ENCODE measurements at places on chromosomes 1 and 21.

- DNase-seq: no peak
These were observed 122.2 kb upstream of the RAB4A start for GRCh38 chr1:229148743-229149142.

DNA sequence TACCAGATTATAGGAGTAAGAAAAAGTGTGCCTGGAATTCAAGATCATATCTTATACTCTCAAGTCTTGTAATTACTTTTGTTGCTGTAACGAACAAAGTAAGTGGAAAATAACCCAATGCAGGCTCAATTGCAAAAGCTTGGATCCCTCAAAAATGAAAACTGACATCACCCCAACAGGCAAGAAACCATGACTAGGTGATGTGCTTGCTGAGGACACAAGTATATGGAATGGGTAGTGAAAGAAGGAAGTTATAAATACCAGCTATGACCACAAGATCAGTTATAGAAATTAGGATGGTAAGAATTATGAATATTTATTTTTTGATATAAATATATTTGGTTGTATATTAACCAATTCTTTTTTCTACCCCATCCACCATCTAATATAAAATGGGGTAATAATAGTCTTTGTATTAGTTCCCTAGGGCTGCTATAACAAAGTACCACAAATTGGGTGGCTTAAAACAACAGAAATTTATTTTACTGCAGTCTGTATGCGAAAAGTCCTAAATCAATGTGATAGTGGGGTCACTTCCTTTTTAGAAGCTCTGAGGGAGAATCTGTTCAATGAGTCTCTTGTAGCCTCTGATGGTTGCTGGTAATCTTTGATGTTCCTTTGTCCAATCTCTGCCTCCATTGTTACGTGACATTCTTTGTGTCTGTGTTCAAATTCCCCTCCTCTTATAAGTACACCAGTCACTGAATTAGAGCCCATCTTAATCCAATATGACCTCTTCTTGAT lies 45.0 kb downstream of the DUSP10 start:
- DNase-seq: no peak

DNA sequence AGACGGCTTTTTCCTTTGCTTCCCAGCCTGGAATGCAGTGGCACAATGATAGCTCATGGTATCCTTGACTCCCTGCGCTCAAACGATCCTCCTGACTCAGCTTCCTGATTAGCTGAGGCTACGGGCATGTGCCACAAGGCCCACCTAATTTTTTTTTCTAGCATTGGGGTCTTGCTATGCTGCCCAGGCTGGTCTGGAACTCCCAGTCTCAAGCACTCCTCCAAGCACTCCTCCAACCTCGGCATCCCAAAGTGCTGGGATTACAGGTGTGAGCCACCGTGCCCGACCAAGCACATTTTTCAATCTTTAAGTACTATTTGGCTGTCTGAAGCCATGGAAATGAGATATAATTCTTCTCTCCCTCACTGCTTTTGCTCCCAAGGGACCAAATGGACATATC lies 58.7 kb downstream of the MAB21L3 start:
- no peak for DNase-seq

GRCh38 chr1:58929671-58930325 lies 146.0 kb upstream of the JUN start:
- DNase-seq: no peak

GRCh38 chr1:147515045-147515869 lies 26.0 kb upstream of the BCL9 start:
- peak; percentile 85 for DNase-seq

DNA sequence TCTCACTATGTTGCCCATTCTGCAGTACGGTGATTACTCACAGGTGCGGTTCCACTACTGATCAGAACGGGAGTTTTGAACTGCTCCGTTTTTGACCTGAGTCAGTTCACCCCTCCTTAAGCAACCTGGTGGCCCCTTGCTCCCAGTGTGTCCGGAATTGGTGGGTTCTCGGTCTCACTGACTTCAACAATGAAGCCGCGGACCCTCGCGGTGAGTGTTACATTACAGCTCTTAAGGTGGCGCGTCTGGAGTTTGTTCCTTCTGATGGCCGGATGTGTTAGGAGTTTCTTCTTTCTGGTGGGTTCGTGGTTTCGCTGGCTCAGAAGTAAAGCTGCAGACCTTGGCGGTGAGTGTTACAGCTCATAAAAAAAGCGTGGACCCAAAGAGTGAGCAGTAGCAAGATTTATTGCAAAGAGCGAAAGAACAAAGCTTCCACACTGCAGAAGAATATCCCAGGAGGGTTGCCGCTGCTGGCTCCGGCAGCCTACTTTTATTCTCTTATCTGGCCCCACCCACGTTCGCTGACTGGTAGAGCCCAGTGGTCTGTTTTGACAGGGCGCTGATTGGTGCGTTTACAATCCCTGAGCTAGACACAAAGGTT lies 17.6 kb upstream of the PARP1 start:
- no peak for DNase-seq

GRCh38 chr1:11214698-11215380 lies 25.7 kb downstream of the ANGPTL7 start:
- no peak for DNase-seq

DNA sequence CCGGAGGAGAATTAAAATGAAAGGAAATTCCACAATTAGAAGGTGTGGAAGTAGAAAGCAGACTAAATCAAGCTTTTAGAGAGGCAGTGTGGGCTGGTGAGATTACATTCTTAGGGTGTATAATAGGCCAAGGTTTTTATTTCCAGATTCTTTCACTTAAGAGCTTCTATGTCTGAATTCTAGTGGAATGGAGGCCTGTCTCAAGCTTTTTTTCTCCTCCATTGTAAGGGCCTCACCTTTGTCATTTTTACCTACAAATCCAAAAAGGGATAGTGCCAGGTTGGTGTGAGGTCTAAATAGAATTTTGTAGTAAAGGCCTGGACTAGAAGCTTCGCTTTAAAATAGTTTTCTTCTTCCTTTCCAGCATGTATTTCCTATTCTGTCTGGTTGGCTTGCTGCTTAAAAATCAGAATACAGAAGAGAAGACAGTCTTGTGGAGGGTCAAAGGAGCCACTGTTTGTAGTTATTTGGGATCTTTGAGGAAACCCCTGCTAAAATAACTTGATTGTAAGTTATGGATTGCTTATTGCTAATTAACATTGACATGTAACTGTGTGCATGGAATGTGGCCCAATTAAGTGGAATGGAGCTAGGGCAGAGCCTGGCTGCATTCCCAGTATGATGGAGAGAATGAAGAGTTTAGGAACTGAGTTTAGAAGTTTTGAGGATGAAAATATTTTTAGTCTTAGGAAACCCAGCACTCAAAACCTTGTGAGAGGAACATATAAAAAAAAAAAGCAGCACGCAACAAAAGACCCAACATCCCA lies 162.5 kb upstream of the B3GALT2 start:
- DNase-seq: no peak

- no peak for DNase-seq
These were observed 9.3 kb downstream of the MTARC2 start for GRCh38 chr1:220757441-220757840.

- no peak for DNase-seq
These were observed 46.6 kb downstream of the PCP4 start for GRCh38 chr21:39913706-39914305.

DNA sequence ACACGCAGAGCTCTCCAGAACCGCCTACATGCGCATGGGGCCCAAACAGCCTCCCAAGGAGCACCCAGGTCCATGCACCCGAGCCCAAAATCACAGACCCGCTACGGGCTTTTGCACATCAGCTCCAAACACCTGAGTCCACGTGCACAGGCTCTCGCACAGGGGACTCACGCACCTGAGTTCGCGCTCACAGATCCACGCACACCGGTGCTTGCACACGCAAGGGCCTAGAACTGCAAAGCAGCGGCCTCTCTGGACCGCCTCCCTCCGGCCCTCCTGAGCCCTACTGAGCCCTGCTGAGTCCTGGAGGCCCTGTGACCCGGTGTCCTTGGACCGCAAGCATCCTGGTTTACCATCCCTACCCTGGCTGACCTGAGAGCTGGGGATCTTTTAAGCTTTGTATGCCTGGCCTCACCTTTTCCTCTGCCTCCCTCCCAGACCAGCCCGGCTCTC lies 8.3 kb downstream of the OLIG2 start:
- DNase-seq: no peak

Measured in SHP77 treated with DMSO at 0.1 percent for 48 hours (cell line).